ENCODE measurements at places on chromosomes 6 and 20. TPM values are rescaled to one million over a fixed set of nuclear protein-coding genes. Genes with fewer than 3 reads are reported as not detected.

GRCh38 chr6:37283268-37283667 lies 25.3 kb upstream of the TMEM217 start:
- H3K4me1 ChIP-seq: peaks cover 69% of the 10 kb centered on the region
- no peak overlapping the region for H3K27ac ChIP-seq
- H3K27me3 ChIP-seq: no peaks in the 10 kb centered on the region
- DNase-seq: no peak
- H3K4me3 ChIP-seq: no peak overlapping the region

DNA sequence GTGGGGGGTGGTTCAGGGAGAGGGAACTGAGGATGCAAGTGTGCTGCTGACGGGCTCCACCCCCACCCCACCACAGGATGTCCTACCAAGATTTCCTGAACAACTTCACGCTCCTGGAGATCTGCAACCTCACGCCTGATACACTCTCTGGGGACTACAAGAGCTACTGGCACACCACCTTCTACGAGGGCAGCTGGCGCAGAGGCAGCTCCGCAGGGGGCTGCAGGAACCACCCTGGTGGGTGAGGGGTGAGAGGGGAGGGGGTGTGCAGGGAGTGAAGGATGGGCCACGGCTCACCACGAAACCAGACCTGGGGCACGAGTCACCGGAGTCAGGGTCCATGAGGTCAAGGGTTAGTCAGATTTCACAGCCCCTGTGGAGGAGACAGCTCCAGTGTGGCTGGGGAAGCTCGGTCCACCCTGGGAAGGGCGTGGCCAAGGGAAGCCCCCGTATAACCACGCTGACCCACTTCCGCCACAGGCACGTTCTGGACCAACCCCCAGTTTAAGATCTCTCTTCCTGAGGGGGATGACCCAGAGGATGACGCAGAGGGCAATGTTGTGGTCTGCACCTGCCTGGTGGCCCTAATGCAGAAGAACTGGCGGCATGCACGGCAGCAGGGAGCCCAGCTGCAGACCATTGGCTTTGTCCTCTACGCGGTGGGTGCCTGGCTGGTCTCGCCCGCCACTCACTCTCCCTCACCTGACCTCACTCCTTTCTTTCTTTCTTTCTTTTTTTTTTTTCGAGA lies 18.3 kb downstream of the CAPN11 start:
- no peak overlapping the region for H3K27ac ChIP-seq
- peaks cover 26% of the 10 kb centered on the region for H3K4me1 ChIP-seq
- DNase-seq: no peak
- no peaks in the 10 kb centered on the region for H3K27me3 ChIP-seq
- H3K4me3 ChIP-seq: no peak overlapping the region
- no peaks in the 10 kb centered on the region for H3K36me3 ChIP-seq

DNA sequence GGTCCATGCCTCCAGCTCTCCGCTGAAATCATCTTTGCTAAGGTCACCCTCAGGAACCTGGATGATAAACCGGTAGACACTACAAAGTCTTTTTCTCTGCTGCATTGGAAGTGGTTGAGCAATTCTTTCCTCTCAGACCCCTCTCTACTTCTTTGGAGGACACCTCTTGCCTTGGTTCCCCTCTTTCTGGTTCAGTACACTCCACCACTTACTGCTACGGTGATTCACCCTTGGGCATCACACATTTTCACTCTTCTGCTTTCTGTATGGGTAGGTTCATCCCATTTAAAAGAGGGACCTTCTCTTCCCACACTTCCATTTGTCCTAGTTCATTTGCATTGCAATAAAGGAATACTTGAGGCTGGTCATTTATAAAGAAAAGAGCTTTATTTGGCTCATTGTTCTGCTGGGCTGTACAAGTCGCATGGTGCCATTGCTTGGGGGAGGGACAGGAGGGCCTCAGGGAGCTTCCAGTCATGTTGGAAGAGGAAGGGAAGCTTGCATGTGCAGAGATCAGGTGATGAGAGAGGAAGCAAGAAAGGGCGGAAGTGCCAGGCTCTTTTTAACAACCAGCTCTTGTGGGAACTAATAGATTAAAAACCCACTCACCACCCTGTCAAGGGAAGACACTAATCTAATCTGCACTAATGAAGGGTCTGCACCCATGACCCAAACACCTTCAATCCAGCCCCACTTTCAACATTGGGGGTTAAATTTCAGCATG lies 149.7 kb upstream of the TMEM170B start:
- H3K27ac ChIP-seq: no peak overlapping the region
- H3K27me3 ChIP-seq: no peaks in the 10 kb centered on the region
- no peaks in the 10 kb centered on the region for H3K4me1 ChIP-seq
- no peaks in the 10 kb centered on the region for H3K36me3 ChIP-seq

DNA sequence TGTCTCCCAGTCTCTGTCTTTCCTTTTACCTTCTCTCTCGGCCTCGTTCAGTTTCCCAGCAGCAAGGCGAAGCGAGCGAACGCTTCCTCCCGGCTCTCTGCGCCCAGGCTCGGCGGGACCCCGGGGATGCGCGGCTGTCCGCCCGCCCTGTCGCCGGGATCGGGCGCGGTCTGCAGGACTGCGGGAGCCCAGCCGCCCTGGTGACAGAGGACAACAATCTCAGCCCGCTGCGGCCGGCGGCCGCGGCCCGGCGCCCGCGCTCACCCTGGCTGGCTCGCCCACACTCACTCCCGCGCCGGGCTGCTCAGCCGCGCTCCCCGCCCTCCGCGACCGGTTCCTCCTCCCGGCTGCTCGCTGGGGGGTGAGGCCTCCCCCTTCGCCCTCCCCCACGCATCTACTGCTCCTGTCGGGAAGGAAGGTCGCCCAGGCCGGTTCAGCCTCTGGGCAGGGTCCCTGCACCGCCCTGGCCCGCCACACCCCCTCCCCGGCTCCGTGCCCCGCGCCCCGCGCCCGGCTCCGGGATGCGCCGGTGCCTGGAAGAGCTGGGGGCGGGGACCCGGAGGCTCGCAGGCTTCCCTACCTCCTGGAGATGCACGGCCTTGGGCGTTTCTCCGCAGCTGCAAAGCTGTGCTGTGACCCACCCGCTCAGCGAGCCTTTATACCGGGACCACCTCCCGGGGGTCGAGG lies 410 bp downstream of the SYNE1 start:
- peak overlapping the region; percentile 18 for H3K27ac ChIP-seq
- DNase-seq: no peak
- H3K4me1 ChIP-seq: peaks cover 2% of the 10 kb centered on the region
- H3K4me3 ChIP-seq: peak overlapping the region; percentile 38
- H3K36me3 ChIP-seq: no peaks in the 10 kb centered on the region

GRCh38 chr6:84062519-84063154 lies 29.1 kb downstream of the MRAP2 start:
- no peak for DNase-seq
- H3K4me1 ChIP-seq: no peaks in the 10 kb centered on the region
- H3K4me3 ChIP-seq: no peak overlapping the region
- H3K36me3 ChIP-seq: no peaks in the 10 kb centered on the region
- H3K27ac ChIP-seq: no peak overlapping the region

DNA sequence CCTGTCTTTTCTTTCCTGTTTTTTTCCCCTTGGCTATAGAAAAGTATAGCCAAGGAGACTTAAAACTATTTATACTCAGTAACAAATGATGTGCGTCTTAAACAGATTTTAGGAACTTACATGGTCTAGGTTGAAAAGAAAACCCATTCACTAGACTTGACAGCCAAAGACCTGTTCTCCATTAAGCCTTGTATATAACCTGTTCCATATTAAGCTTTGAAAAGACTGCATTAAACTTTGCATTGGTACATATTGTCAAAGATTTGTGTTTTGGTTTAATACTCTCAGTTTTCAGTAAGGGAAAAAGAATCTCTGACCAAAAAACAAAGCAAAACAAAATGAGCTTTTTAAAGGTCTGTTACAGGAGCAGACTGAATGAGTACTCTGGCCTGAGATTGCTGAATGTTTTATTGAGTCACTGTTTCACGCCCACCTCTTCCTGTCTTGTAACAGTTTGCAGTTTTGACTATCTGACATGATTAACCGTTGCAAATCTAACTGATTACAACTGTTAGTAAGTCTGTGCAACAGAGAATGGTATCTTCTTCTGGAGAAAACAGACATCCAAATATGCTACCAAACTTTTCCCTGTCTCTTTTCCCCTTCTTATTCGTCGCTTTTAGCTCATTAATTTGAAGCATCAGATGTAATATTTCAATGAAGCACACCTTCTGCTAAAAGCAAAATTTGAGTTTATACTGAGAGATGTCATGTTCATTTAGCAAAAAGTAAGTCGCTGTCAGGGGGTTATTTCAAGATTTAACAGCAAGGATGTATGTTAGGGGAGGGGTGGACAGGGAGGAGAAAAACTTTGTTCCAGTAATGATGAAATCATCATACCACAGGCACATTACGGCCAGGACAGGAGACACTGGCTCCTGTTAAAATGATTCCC lies 59.1 kb upstream of the SUPT3H start:
- no peaks in the 10 kb centered on the region for H3K27me3 ChIP-seq
- H3K27ac ChIP-seq: peak overlapping the region; percentile 55
- peak; percentile 72 for DNase-seq
- no peaks in the 10 kb centered on the region for H3K36me3 ChIP-seq

DNA sequence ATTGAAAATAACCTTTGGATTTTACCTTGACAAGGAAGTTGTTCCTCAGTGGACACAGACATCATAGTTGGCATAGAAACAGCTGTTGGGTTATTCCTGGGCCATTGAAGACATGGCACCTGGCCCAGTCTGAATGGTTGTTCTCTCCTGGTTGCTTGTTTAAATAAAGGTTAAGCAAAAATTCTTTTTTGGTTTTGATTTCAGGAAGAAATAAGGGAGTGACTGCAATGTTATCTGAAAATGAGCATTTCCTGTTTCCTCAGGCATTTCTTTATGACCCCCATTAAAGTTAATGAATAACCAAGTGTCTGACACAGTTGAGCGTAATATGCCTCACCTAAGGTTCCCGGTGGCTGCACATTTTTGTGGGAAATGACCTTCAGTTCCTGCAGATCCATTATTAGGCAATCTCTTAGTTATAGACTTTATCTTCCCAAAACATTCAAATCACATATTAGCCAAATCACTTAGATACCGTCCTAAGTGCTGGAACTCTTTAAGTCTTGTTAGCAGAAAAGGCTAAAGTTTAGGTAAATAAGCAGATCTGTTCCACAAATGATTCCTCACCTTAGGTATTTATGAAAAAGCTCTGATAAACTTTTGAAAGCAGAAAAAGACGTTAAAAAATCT lies 648.7 kb upstream of the FLRT3 start:
- H3K4me1 ChIP-seq: no peaks in the 10 kb centered on the region
- no peaks in the 10 kb centered on the region for H3K27me3 ChIP-seq
- no peak for DNase-seq
- H3K36me3 ChIP-seq: no peaks in the 10 kb centered on the region

DNA sequence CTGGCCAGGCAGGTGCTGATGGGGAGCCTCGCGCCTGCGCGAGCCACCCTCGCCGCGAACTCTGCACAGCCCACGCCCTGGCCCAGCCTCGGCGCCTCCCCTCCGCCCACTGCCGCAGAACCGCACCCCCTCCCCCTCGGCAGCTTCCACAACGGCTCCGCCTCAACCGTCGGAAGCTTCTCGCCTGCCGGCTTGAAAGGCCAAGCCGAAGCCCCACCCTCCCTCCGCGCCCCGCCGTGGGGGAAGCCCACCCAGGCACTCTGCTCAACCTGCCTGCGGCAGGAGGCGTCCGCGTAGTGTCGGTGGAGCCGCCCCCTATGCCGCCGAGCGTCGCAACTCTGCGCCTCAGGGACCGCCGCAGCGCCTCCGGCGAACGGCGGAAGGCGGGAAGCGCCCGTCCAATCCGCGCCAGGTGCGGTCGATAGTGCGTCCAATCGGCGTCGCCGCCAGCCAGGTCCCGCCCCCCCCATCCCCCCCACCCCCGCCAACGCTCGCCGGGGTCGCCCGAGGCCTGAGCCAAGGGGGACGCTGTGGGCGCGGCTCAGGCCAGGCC lies at the start of gene SYCP2:
TSS of gene SYCP2 (minus strand) at position 342 of the 553 bp plus-strand sequence. CDS start 11,224 bp downstream, outside the sequence.
- H3K27me3 ChIP-seq: peaks cover 16% of the 10 kb centered on the region
- no peaks in the 10 kb centered on the region for H3K4me1 ChIP-seq
- H3K4me3 ChIP-seq: peak within 1 kb of the TSS; percentile 54

Gene CYP21A2
- 0.24 TPM for total RNA-seq

All from thymus (tissue), 14 donors.